ENCODE measurements at places on chromosomes 4 and X. TPM values are rescaled to one million over a fixed set of nuclear protein-coding genes. Genes with fewer than 3 reads are reported as not detected.

CLDN34 gene
- total RNA-seq = not detected

MAPK10 gene
- 3.1 TPM for total RNA-seq

MAEA gene
- total RNA-seq = 106 TPM

GYPB gene
- 0.91 TPM for total RNA-seq

MEPE gene
- not detected for total RNA-seq

DNA sequence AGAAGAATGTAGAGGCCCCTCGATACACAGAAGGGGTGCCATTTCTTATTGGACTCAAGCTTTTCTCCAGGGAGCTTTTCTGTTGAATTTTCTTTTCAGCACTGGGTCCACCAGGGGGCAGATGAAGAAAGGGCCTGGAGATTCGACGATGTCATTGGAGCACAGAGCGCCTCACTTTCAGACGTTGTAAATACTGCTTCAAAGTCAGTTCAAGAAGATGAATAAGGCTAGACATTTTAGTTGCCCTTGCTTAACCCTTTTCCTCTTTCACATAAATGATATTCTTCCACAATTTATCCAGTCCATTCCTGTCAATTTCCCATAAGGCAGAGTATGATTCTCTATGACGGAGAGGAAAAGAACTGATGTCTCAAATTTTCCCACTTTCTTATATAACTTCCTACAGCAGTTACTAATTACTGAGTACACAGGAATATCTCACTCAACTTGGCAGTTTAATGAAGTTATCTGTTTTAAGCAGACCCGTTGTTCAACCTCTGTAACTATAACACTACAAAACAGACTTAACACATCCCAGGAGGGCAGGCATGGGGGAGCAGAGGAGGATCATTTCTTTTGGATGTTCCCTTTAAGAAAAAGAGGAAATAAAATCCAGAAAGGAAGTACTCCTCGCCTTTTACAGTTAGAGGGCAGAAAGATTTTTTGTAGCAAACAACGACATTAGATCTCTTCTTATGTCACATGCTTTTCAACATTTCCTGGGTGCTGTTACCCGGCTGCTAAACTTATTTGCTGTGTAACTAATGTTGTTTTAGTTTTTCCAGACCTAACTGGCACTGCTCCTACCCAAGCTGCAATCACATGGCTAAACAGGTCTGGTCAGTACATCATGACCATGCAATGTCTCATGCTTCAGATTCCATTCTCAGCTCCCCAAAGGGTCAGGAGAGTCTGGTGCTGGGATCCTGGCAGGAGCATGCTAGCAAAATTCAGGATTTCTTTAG, 12.2 kb upstream of the CENPU start:
- H3K36me3 ChIP-seq = no peaks in the 10 kb centered on the region
- no peak overlapping the region for H3K27ac ChIP-seq
- H3K27me3 ChIP-seq = no peaks in the 10 kb centered on the region

GRCh38 chrX:20378233-20378920, 111.7 kb upstream of the RPS6KA3 start:
- no peak overlapping the region for H3K27ac ChIP-seq
- peaks cover 20% of the 10 kb centered on the region for H3K4me1 ChIP-seq
- DNase-seq = no peak
- H3K36me3 ChIP-seq = no peaks in the 10 kb centered on the region

GRCh38 chr4:79823148-79823763, 249.8 kb downstream of the ANTXR2 start:
- DNase-seq = no peak
- no peaks in the 10 kb centered on the region for H3K27me3 ChIP-seq
- H3K4me1 ChIP-seq = no peaks in the 10 kb centered on the region
- no peak overlapping the region for H3K4me3 ChIP-seq

DNA sequence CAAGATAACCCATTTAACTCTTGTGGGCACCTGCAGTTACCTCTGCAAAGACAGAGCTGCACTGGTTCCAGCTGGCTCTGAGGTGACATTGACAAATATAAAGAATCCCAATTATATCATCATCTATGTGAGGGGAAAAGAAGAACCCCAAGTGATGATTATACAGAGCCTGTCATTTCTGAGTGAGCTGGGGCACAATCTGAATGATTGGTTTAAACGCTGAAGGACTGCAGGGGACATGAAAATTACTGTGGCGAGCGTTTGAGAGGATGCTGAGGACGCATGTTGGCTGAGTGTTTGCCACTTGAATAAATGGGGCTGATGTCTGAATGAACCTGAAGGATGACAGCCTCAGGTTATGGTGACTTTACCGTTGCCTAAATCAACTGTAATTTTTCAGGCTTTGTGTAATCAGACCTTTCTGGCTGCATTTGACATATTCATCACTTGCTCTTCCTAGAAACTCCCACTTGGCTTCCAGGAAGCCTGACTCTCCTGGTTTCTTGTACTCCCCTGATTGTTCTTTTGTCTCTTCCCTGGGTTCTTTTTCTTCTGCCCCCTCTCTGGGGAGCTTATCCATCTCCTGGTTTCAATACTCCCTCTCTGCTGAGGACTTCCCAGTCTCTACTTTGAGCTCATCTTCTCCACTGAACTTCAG, 4.1 kb upstream of the HSD17B10 start:
- no peak for DNase-seq

DNA sequence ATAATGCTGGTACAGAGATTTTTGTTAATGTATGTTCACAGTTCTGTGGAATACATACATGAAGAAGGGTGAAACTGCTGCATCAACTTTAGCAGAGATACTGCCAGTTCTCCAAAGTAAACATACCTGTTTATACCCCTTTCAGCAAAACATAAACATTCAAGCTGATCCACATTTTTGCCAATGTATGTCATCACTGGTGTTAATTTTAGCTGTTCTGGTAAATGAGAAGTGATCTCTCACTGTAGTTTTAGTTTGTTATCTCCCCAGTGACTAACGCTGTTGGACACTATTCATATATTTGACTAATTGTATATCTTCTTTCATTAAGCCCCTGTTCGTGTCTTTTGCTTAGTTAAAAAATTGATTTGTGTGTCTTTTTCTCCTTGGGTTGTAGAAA, 82.0 kb downstream of the HAUS3 start:
- no peak for DNase-seq
- no peak overlapping the region for H3K4me3 ChIP-seq
- no peaks in the 10 kb centered on the region for H3K4me1 ChIP-seq
- H3K27me3 ChIP-seq = no peaks in the 10 kb centered on the region
- no peaks in the 10 kb centered on the region for H3K36me3 ChIP-seq

- no peak overlapping the region for H3K4me3 ChIP-seq
- no peaks in the 10 kb centered on the region for H3K4me1 ChIP-seq
- no peak overlapping the region for H3K27ac ChIP-seq
- DNase-seq = no peak
- no peaks in the 10 kb centered on the region for H3K27me3 ChIP-seq
These were observed 27.2 kb upstream of the CD40LG start for GRCh38 chrX:136620780-136621179.

GRCh38 chr4:109429545-109429944, 4.1 kb upstream of the SEC24B start:
- no peaks in the 10 kb centered on the region for H3K36me3 ChIP-seq
- no peak overlapping the region for H3K4me3 ChIP-seq
- H3K27ac ChIP-seq = no peak overlapping the region
- DNase-seq = no peak
- H3K27me3 ChIP-seq = no peaks in the 10 kb centered on the region

GRCh38 chrX:45596188-45596808, 395.6 kb upstream of the DIPK2B start:
- no peaks in the 10 kb centered on the region for H3K4me1 ChIP-seq
- no peaks in the 10 kb centered on the region for H3K27me3 ChIP-seq
- no peaks in the 10 kb centered on the region for H3K36me3 ChIP-seq
- no peak overlapping the region for H3K27ac ChIP-seq
- no peak overlapping the region for H3K4me3 ChIP-seq

DNA sequence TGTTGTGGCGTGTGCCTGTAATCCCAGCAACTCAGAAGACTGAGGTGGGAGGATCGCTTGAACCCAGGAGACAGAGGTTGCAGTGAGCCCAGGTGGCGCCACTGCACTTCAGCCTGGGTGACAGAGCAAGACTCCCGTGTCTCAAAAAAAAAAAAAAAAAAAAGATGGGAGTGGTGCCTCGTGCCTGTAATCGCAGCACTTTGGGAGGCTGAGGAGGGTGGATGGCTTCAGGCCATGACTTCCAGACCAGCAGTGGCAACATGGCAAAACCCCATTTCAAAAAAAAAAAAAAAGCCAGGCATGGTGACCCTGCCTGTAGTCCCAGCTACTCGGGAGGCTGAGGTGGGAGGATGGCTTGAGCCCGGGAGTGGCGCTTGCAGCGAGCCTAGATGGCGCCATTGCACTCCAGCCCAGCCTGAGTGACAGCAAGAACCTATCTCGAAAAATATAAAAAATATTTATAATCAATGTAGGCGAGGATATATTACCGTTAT, 27.0 kb downstream of the EIF2S3 start:
- H3K4me3 ChIP-seq = no peak overlapping the region
- no peaks in the 10 kb centered on the region for H3K4me1 ChIP-seq
- peaks cover 2% of the 10 kb centered on the region for H3K36me3 ChIP-seq
- no peaks in the 10 kb centered on the region for H3K27me3 ChIP-seq
- H3K27ac ChIP-seq = no peak overlapping the region

GRCh38 chrX:9317176-9317575, 147.7 kb upstream of the TBL1X start:
- H3K4me1 ChIP-seq = peaks cover 17% of the 10 kb centered on the region
- no peak overlapping the region for H3K27ac ChIP-seq

- DNase-seq = no peak
- H3K27ac ChIP-seq = no peak overlapping the region
- H3K4me3 ChIP-seq = no peak overlapping the region
- peaks cover 8% of the 10 kb centered on the region for H3K36me3 ChIP-seq
- peaks cover 9% of the 10 kb centered on the region for H3K4me1 ChIP-seq
These were observed 158.2 kb upstream of the MAP3K15 start for GRCh38 chrX:19673375-19674040.

GRCh38 chr4:26317766-26318165, 3.0 kb upstream of the RBPJ start:
- H3K4me1 ChIP-seq = peaks cover 13% of the 10 kb centered on the region
- no peak overlapping the region for H3K4me3 ChIP-seq
- DNase-seq = no peak

- no peak for DNase-seq
- H3K27ac ChIP-seq = no peak overlapping the region
- no peak overlapping the region for H3K4me3 ChIP-seq
- H3K27me3 ChIP-seq = no peaks in the 10 kb centered on the region
- H3K36me3 ChIP-seq = no peaks in the 10 kb centered on the region
- H3K4me1 ChIP-seq = no peaks in the 10 kb centered on the region
These were observed 180.4 kb downstream of the NR3C2 start for GRCh38 chr4:148261848-148262247.

GRCh38 chr4:11518754-11519153, 90.1 kb upstream of the HS3ST1 start:
- H3K4me3 ChIP-seq = no peak overlapping the region
- no peak for DNase-seq
- H3K27me3 ChIP-seq = no peaks in the 10 kb centered on the region
- no peaks in the 10 kb centered on the region for H3K36me3 ChIP-seq
- no peak overlapping the region for H3K27ac ChIP-seq

DNA sequence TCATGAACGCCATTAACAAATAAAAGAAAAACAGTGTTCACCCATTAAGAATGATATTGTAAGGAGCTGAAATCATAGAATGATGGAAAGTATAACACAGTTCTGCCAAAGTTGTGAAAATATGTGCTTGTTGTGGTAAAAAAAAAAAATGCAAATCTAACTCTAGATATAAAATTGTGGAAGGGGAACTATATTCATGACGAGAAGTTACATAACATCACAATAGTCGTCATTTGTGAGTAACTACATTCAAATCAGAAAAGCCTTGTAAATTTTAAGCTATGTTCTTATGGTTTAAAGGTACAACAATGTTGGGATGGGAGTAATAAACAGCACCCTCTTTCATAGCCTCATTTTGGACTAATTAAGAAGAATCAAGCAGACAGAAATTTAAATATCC, 57.6 kb upstream of the PRDM8 start:
- no peaks in the 10 kb centered on the region for H3K27me3 ChIP-seq
- peak; percentile 19 for DNase-seq
- H3K36me3 ChIP-seq = no peaks in the 10 kb centered on the region
- H3K4me3 ChIP-seq = no peak overlapping the region
- no peak overlapping the region for H3K27ac ChIP-seq
- H3K4me1 ChIP-seq = peaks cover 29% of the 10 kb centered on the region

DNA sequence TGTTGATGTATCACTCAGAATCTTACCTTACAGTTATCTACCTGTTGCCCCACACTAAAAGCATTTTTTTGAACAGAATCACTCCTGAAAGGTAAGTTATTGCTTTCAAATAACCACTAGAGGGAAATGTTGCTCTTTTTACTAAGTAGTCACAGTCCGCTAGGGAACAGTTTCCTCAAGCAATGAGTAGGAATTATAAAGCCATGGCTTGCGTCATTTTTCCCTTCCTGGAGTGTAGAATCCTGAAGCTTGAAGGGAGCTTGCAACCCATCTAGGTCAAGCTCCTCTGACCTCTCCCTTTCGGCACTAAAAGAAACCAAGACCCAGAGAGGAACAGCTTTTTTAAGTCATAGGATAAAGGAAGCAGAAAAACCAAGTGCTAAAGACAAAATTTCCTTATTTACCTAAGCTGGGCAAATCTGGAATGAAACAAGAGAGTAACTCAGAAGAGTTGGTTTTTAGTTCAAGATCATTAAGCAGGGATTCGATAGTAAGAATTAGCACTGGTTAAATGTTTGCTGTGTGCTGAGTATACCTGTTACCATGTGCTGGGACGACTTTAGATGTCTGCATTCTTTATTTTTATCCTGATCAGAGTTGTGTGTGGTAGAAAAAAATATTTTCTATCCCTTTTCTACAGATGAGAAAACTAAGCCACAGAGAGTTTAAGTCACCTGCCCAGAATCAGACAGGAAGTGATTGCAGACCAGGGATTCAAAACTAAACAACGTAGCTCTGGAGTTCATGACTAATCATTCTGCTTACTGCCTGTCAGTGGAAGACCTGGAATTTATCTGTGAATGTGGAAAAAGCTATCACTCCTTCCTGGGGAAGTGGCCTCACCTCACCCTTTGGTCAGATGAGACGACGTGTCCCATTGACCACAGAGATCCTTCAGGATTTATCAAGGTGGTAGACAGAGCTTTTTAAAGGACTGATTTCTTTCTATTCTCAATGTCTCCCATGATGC, 631.5 kb downstream of the RAB28 start:
- peak; percentile 9 for DNase-seq
- H3K36me3 ChIP-seq = no peaks in the 10 kb centered on the region
- H3K27me3 ChIP-seq = no peaks in the 10 kb centered on the region
- no peaks in the 10 kb centered on the region for H3K4me1 ChIP-seq

DNA sequence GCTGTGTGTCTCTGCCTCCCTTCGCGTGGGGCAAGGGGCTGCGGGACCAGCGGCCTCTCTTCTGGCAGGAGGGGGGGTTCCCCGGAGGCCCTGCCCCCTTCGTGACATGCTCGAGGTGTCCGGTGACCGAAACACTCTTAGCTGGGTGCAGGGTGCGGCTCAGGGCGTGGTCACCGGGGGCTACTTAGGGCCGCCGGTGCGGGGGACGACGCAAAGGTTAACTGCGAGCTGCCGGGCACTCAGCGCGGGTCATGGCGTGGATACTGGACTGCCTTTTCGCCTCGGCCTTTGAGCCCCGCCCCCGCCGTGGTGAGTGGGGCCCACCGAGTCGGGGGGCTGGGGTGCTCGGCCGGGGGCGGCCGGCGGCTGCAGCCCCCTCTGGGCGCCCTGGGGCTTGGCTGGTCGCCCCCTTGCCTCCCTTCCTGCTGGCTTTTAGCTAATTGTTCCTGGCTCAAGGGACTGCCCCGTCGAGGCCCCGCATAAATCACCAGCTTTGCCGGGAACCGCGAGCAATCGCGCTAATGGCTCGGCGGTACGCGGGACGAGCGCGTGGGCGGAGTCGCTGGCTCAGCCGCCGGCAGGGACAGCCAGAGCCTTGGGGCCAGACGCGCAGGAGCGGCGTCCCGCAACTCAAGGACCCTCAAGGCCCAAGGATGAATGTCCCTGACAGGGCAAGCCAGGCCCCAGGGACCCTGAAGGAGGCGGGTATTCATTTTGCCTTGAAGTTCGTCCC, at the start of gene ARHGAP36:
TSS of gene ARHGAP36 (plus strand) at position 211 of the 733 bp plus-strand sequence. CDS start 23,320 bp downstream, outside the sequence.
- H3K36me3 ChIP-seq = no peaks in the 10 kb centered on the region
- no peaks in the 10 kb centered on the region for H3K4me1 ChIP-seq
- DNase-seq = no peak
- no peak within 1 kb of the TSS for H3K4me3 ChIP-seq

Measured in B cell (primary cell).